Motor neuron (in vitro differentiated cells): ENCODE measurements at places on chromosomes 2 and 18.

DNA sequence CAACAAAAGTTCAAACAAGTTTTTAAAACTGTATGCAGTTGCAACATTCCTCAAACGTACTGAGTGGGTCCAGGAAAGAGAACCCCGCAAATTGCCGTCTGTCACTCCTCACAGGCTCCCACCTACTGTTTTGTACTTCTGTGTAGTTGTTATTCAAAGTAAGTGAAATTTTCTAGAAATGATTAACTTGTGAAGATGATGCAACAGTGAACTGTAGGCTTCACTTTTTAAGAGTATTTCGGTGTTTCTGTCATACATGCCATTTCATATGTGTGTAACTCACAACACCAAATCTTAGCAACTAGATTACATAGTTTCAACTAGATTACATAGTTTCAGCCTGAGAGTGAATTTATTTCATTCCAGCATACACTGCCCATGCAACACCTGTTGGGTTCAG, 226.0 kb upstream of the TANK start:
- no peak for ATAC-seq

GRCh38 chr2:1623906-1624445, 120.3 kb downstream of the PXDN start:
- no peak for ATAC-seq

GRCh38 chr18:24086082-24086481, 52.8 kb upstream of the CABYR start:
- no peak for ATAC-seq

GRCh38 chr2:43278564-43279220, 52.3 kb upstream of the ZFP36L2 start:
- no peak for ATAC-seq

- ATAC-seq: no peak
Measured at GRCh38 chr18:48345596-48345995, 63.6 kb downstream of the ZBTB7C start.

DNA sequence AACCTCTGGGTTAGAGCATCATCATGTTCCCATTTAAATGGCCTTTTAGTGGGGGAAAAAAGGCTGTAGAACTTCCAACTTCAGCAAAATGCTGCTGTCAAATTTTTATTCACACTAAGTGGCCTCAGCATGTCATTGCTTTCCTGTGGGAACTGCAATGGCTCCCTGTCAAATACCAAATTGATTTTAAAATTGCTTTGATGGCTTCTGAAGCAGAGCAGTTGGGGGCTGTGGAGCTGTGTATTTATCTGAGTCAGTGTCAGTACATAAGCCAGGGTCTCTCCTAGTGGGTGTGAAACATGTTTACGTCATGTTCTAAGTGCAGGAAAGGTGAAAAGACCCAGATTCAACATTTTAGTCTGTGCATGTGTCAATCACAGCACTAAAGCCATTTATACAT, 171.3 kb downstream of the CDH19 start:
- no peak for ATAC-seq

GRCh38 chr2:85953476-85953875, 64.7 kb upstream of the ST3GAL5 start:
- ATAC-seq: no peak
